ENCODE measurements at places on chromosomes 3 and 15.

- DNase-seq = no peak
Observed at GRCh38 chr3:14057701-14058100, 67.0 kb downstream of the CHCHD4 start.

- no peak for DNase-seq
Observed at GRCh38 chr3:73332558-73332957, 271.1 kb downstream of the EBLN2 start.

- DNase-seq = no peak
Observed at GRCh38 chr3:14650193-14650592, 1.4 kb upstream of the CCDC174 start.

DNA sequence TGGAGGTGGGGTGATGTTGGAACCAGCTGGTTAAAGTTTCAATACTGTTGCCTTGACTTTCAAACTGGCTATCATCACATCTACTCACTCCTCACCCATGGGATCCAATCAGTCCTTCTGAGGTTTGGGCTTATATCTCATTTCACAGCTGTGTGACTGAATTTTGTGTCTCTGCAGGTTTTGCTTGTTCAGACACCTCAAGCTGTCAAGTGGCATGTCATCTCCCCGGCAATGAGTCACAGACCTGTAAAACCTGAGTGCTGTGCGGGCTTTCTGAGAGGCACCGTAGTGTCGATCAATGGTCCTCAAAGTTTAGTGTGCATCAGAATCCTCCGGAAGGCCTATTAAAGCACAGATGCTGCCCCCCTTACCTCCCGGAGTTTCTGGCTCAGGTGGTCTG lies 86.4 kb upstream of the RORA start:
- no peak for DNase-seq

DNA sequence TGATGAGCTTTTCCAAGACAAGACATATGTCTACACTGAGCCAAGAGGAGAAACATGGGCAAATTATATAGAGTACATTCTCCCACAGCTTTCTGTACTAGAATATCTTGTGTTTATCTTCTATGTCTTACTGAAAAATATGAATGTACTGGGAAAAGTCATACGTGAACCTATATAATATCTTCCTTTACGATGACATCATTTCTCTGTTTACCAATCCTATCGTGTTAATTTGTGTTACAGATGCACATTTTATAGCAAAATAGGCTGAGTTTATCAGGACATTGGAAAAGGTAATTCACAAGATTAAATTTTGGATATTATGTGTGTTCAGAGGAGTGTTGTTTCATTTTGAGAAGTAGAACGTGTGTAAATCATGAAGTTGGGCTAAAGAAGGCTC lies 452.5 kb upstream of the THRB start:
- no peak for DNase-seq

GRCh38 chr3:128313071-128313725 lies 153.5 kb downstream of the DNAJB8 start:
- no peak for DNase-seq

- no peak for DNase-seq
Observed at GRCh38 chr3:8157640-8158039, 344.0 kb upstream of the LMCD1 start.

DNA sequence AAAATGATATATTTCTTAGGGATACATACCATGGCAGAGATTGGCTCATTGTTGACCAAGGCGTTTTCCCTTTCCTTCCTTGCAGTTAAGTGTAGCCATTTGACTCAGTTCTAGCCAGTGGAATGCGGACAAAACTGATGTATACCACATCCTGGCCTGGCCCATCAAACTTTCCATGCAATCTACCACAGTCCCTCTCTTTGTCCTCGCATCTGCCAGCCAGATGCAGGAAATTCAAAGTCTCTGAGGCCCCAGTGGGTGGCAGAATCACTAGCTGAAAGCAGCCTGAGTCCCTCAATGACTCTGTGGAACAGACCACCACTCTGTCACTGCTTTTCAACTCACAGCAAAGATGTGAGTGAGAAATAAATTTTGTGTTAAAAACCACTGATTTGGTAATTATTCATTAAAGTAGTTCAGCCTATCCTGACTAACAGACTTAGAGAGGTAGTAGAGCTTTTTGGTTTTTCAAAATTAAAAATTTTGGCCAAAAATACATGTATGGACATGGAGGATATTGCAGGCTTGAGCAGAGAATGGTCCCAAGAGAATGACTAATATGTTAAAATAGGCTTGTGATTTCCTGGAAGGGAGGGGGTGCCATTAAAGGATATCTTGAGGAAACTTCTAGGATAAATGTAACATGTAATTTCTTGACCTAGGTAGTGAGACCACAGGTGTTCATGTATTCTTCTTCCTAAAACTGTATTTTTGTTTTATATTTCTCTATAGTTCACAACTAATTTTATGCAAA lies 10.9 kb downstream of the LRRFIP2 start:
- DNase-seq = peak; percentile 96

DNA sequence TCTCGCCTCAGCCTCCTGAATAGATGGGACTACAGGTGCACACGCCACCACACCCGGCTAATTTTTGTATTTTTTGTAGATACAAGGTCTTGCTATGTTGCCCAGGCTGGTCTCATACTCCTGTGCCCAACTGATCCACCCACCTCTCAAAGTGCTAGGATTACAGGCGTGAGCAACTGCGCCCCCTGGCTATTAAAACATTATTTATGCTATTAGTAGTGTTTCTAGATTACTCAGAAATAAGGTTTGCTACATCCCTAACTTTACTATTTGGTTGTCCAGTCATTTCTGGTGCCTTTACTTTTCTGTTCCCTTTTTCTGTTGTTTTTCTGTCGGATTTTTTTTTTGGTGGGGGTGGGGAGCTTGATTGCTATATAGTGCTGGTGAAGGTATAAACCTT lies 393.6 kb upstream of the TPM1 start:
- DNase-seq = no peak

GRCh38 chr3:178676942-178677790 lies 140.9 kb downstream of the KCNMB2 start:
- no peak for DNase-seq

- DNase-seq = peak; percentile 78
Observed at GRCh38 chr15:29337156-29337959, 67.7 kb upstream of the NSMCE3 start.

DNA sequence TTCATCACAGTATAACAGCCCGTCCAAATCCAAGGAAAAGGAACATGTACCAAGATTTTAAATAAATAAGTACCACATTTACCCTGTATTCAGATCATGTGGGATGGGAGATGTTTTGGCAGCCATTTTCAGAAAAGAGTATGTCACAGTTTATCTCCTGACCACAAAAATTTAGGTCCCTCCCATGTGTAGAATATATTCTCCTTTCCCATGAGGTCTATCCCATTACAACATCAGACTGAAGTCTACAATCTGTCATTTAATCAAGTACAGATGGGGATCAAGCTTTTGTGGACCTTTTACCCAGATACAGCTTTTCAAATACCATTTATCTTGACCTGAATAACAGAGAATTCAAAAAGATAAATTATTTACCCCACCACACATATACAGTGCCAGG lies 444.5 kb downstream of the PLOD2 start:
- DNase-seq = peak; percentile 83

GRCh38 chr3:147197739-147198138 lies 208.6 kb downstream of the ZIC4 start:
- DNase-seq = no peak

Measured in fibroblast of skin of right quadriceps (primary cell).